SIG-M5 (cell line): ENCODE measurements at places on chromosomes 6 and 20.

DNA sequence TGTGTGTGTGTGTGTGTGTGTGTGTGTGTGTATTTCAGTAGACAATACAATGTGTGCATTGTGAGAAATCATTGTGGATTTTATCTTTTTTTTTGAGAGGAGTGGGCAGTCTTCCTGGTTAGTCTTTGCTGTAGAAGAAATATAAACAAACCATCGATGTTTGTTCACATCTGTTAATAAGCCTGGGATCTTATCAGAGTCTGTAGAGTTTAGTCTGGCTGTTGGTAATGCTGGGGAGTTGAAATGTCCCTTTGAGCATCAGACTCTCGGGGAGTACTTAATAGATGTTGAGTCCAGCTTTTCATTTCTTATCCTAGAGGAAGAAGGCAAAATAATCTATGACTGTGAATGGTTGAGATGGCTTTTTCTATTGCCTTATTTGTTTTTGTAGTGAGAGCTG is 96.6 kb upstream of the SUPT3H start:
- DNase-seq: no peak

DNA sequence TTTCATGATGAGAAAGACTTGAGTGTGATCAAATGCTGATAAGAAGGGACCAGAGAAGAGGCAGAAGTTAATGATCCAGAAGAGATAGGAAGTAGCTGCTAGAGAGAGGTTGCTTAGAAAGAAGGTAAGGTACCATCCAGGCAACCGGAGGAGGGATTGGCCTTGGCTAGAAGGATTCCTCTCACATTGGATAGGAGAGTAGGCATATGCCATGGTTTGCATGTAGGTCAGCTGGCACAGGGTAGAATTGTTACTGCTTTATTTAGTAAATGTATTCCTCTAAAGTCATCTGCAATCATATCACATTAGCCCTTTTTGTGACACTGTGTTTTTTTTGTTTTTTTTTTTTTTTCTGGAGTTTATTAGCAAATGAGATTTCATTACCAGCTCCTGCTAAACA is 580.9 kb upstream of the FLRT3 start:
- DNase-seq: no peak

GRCh38 chr6:150142670-150143515 is at the start of gene PPP1R14C:
TSS of gene PPP1R14C (plus strand) at chr6:150143044. CDS start at chr6:150143193, 149 bp downstream.
- DNase-seq: no peak

GRCh38 chr20:36672991-36673390 is 27.0 kb upstream of the SLA2 start:
- DNase-seq: no peak

GRCh38 chr6:83960664-83961063 is 72.9 kb upstream of the MRAP2 start:
- no peak for DNase-seq

- DNase-seq: no peak
Measured at GRCh38 chr6:139569566-139569965, 195.1 kb upstream of the CITED2 start.

DNA sequence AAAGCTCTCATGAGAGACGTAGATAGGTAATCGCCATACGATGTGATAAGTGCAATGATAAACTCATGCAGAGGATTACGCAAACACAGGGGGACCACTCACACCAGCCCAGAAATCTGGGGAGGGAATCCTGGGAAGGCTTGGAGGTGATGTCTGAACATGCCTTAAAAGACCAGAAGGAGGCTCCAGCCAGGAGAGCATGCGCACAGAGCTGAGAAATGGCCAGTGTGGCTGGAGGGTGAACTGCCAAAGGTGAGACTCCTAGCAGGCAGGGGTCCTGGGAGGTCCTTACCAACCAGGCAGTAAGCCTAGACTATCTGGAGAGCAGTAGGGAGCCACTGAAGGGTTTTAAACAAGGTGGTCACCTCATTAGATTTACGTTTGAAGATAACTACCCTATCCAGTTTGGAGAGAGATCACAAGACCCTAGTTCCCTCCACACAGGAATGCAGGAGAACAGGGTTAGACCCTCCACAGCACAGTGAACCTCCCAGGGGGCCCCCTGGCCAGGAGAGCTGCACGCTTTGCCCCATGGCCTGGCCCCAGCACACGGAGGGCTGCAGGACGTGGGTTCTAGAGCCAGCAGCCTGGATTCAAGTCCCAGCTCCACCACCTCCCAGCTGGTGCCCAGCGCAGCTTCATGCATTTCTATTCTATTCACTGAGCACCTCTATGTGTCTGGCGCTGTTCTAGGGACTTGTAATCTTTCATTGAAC is 13.1 kb downstream of the MDFI start:
- DNase-seq: no peak

GRCh38 chr6:80541181-80541580 is 434.7 kb downstream of the BCKDHB start:
- no peak for DNase-seq

DNA sequence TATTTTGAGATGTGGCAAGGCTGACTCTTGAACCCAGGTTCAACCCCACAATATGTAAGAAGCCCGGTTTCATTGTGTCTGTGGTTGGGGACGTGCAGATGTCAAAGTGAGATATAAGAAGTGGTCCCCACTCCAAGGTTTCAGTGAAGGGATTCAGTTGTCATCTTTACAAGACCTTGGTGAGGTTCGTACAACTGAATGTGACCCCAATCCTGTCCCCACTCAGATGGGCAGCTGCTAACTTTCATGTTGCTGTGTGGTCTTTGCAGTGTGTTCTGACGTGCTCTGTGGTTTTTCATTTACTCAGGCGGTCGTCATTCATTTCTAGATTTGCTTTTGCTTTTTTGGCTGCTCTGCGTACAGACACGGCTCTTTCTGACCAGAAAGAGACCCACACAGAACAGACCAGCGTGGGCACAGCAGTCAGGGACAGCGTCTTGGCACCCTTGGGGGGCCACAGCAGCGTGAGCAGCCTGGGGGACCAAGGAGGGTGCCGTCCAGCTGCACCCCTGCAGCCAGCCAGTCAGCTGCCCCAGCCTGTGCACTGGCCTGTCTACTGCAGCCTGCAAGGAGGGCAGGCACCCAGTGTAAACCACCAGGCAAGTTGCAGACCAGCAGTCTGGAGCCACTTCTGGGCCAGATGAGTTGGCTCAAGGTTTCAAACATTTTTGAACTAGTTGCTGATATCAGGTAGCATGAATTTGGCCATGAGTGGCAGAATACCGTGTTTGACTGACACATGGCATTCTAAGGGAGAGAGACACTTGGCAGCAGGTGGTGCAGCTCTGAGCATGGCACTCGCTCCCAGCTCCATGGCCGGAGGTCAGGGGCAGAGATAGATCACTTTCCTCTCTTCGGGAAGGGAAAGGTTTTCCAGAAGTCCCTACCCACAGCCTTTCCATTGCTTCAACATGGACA is 49.4 kb upstream of the IRF4 start:
- DNase-seq: no peak

GRCh38 chr20:49823152-49823847 is 10.7 kb downstream of the SLC9A8 start:
- DNase-seq: no peak

- DNase-seq: no peak
Measured at GRCh38 chr6:4550227-4550597, 226.0 kb upstream of the CDYL start.

- no peak for DNase-seq
Measured at GRCh38 chr20:4434681-4435080, 287.0 kb upstream of the PRND start.
